ENCODE measurements at places on chromosomes 6 and 20.

- no peak for DNase-seq
These were observed 10.4 kb upstream of the MMP9 start for GRCh38 chr20:45998337-45998736.

- no peak for DNase-seq
These were observed 88.3 kb downstream of the DLGAP4 start for GRCh38 chr20:36394340-36394965.

DNA sequence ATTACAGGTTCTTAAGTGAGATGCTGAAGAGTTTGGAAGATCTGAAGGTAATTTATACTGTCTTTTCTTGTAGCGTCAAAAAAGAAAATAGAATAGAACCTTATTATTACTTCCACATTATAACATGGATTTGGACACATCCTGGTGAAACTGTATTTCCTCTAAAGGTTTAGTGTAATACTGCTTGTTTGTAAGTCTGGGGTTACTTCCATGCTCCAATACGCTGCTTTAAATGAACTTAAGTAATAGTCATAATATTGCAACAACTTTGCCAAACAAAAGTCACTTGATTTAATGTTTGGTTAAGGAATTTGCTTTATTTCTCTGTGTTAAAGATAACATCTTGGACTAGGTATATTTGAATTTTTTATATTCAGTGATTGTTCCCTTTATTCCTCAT lies 11.5 kb upstream of the SNRNP48 start:
- DNase-seq: no peak

GRCh38 chr20:51089840-51090239 lies 66.9 kb upstream of the KCNG1 start:
- no peak for DNase-seq

- DNase-seq: no peak
These were observed 90.2 kb upstream of the SULF2 start for GRCh38 chr20:47875297-47876025.

GRCh38 chr6:148520109-148520841 lies 177.6 kb downstream of the SASH1 start:
- no peak for DNase-seq

GRCh38 chr20:14706555-14706954 lies 369.1 kb upstream of the FLRT3 start:
- no peak for DNase-seq

DNA sequence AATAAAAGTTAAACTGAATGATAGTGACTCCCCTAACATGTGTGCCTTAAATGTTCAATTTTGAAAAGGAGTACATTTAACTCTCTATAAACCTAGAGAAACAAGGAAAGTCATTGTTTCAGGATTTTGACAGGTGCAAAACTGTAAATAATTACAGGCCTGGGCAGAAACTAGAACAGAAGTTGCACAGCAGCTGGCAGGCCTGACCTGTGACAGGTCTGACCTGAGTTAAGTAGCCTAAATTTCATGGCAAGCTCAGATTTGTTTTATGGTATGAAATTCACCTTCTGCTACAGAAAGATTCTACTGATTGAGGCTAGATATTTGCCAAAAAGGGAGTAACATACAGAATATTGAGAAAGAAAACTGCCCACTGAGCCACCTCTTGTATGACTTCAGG lies 166.1 kb downstream of the CDKAL1 start:
- DNase-seq: no peak

DNA sequence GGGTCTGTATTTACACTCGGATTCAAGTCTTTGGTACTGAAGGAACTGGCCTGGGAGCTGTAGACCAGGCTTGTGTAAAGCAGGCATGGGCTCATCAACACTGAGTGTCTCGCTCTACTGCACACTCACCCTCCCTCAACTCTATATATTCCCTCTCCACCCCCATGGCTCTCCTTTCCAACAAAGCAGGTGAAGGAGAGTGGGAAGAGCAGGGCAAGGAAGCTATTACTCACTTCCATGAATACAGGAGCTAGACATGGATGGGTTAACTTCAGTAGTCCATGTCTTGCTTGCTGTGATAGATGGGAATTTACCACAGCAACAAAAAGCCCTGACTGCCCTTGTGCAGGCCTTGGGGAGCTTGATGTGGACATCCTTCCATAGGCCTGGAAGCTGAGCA lies 20.7 kb upstream of the SLC2A12 start:
- no peak for DNase-seq

DNA sequence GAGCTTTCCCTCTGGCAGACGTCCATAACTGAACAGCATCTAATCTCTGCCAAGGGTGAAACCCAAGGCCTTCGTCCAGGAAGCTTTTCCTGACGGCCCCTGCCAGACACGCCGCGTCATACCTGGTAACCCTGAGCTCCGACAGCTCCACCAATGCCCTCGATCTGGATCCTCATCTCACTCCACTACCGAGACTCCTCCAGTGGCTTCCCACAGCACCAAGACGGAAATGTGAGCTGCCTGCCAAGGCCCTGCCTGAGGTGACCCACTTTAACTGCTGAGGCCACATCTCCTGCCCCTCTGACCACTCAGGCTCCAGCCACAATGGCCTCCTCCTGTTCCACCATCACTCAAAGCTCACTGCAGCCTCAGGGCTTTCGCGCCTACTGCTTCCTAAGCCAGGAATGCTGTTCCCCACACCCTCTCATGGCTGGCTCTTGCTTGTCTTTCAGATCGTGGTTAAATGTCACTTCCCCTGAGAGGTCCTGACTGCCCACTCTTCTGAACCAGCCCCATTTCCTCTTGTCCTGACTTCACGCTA lies 143.2 kb downstream of the PREX1 start:
- DNase-seq: no peak

DNA sequence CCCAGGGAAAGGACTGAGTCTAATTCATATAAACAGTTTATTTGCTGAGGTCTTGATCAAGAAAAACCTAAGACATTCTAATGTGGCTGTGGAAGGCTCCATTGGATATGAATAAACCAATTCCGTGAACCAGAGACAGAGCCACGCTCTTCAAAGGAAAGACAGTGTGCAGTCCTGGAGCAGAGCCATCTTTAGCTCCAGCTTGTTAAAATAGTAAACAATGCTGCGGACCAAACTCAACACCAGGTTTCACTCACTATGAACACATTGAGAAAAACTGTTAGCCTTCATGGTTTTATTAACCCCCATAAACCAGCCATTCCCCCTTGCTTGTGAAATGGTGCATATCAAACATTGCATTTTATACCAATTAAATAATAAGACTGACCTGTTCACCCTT lies 61.9 kb downstream of the COL9A1 start:
- DNase-seq: no peak

DNA sequence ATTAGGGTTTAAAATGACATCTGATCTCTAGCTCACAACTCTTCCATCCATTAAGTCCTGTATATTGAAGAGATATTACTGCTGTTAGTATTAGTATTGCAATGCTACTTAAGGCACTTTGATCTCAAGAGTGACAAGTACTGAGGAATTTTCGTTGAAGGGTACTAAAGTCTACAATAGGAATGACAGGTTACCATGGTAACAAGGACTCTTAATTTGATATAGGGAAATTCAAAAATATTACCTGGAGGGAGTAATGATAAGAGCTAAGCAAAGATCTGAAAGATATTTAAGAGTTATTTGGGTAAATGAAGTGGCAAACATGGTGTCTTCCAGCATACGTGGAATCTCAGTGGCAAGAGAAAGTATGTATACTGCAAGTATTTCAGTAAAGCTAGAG lies 518.0 kb upstream of the SLC35B3 start:
- no peak for DNase-seq

GRCh38 chr20:2353231-2353630 lies 27.5 kb upstream of the TGM6 start:
- DNase-seq: no peak

DNA sequence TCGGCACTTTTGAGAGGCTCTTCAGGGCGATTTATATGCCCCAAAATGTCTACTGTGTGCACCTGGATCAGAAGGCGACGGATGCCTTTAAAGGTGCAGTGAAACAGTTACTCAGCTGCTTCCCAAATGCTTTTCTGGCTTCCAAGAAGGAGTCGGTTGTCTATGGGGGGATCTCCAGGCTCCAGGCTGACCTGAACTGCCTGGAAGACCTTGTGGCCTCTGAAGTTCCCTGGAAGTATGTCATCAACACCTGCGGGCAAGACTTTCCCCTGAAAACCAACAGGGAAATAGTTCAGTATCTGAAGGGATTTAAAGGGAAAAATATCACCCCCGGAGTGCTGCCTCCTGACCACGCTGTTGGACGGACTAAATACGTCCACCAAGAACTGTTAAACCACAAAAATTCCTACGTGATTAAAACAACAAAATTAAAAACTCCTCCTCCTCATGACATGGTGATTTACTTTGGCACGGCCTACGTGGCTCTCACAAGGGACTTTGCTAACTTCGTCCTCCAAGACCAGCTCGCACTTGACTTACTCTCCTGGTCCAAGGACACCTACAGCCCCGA lies 8.2 kb downstream of the GCNT2 start:
- no peak for DNase-seq

All from activated CD4-positive, alpha-beta T cell treated with anti-CD3 and anti-CD28 coated beads, Interleukin-2, amount 10 ng/mL, durations not matched to agents 7 days and 5 days (primary cell).